ENCODE measurements at places on chromosomes 11 and 22. TPM values are rescaled to one million over a fixed set of nuclear protein-coding genes. Genes with fewer than 3 reads are reported as not detected.

GAL gene
- total RNA-seq: not detected

PNPLA5 gene
- not detected for total RNA-seq

GRM5 gene
- not detected for total RNA-seq

C11orf42 gene
- not detected for total RNA-seq

CWF19L2 gene
- total RNA-seq: 27.0 TPM

DNA sequence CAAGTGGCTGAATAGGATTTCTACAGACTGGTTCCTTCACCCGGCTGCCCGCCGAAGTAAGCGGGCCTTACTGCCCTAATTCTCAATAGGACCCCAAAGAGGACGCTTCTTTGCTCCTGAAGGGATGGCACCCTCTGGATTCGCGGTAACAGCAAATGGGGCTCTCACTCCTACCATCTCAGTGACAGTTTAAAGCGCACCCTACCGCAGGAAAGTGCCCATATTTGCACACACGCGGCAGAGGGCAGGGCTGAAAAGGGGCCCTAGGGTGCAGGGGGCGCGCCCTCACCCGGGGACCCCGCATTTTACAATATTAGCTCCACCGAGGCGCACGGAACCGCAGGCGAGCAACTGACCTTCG lies 985 bp upstream of the UPB1 start:
- H3K27me3 ChIP-seq: peaks cover 11% of the 10 kb centered on the region
- H3K4me3 ChIP-seq: no peak overlapping the region
- no peak overlapping the region for H3K27ac ChIP-seq
- no peaks in the 10 kb centered on the region for H3K36me3 ChIP-seq
- peaks cover 19% of the 10 kb centered on the region for H3K4me1 ChIP-seq
- DNase-seq: no peak

DNA sequence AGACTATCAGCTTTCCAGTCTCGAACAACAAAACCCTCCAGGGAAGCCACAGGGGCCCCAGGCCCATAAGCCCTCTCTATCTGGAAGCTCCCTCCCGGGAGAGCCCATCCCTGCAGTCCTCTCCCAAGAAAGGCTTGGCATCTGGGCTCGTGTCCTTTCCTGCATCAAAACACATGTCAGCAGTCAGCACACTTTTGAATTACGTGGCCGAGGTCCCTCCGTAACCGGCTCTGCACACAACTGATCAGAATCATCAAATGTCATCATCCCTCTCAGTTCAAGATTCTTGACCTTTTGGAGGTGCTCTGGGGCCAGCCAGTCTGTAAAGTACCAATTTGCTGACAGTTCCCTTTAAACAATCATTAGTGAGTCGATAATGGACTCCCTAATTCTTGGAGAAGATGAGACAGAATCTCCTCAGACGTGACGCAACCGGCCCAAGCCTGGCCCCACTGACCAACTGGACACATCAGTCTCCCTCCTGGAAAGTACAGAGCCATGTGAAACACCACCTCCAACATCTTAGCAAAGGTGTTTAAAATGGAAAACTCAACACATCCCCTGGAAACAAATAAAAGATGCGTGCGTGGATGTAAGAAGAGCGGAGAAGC lies 33.6 kb downstream of the MAFF start:
- no peak overlapping the region for H3K27ac ChIP-seq
- peaks cover 5% of the 10 kb centered on the region for H3K4me1 ChIP-seq
- H3K36me3 ChIP-seq: peaks cover 43% of the 10 kb centered on the region
- H3K27me3 ChIP-seq: no peaks in the 10 kb centered on the region
- no peak for DNase-seq
